ENCODE measurements at places on chromosomes 7 and 10.

DNA sequence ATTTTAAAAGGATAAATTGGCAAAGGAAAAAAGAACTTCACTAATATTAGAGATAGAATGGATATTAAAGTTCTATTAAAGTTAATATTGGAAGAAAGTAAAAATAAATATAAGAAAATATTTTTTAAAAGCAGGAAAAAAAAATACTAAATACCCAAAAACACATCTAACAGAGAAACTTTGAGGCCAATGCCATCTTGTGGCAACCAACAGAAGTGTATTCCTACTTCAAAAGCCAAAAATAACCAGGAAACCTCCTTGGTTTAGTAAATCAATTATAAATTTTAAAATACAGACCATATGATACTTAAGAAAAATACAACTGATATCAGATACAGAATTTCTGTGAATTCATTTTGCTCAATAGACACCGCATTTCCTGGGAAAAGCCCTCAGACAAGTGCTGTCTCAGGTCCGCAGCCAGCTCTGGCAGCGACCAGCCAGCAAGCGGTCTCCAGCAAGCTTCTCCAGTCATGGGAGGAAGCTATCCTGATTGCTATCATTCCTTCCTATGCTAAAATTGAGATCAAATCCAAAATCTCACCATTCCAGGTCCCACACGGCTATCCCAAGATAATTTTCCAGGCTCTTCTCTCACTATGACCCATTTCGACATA, 65.3 kb downstream of the LMBR1 start:
- peak; percentile 48 for DNase-seq

DNA sequence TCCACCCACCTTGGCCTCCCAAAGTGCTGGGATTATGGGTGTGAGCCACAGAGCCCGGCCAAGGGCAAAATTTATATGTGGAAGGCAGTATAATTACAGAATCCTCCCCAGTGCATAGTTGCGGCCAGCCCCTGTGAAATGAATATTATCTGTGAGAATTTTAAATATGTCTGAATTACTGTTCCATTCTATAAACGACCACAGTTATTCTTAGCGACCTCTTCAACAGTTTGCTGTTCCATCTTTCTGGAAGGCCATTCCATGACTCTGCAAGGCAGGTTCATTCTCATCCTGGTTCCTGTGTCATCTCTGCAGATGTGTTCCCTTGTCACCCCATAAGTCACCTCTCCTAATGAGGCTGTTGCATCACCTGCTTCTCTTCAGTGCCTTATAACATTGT, 90.7 kb downstream of the CCDC3 start:
- DNase-seq, result no peak

DNA sequence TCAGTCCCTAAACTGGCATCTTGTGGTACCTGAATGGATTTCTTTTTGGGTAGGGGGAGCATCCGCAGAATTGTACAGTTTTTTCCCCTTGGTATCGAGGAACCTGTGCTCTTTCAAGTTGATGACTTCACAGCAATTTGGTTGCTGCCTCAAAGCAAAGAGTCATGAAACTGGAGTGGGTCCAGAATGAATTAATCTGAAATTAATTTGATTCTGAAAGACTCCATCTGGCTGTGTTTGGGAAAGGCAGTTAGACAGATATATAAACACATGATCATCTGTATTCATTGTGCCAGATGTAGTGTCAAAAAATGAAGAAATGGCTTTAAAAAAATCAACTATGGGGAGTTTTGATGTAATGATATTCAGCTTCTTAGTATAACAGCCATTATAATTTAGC, 136.1 kb downstream of the CELF2 start:
- no peak for DNase-seq

DNA sequence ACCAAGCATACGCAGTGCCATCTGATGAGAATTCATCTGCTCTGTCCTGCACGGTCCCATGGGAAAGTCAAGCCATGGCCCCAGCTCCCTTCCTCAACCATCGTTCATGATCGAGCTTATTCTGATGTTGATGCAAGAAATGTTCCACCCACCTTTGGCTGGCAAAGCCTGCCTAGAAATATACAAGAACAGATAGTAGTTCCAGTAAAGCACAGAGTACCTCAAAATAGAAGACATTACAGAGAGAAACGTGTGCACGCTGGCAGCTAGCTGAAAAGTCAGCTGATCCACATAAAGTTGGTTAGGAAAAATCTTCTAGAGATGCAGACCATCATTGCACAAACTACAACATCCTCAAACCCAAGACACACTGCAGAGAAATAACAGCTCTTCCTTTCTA, 127.0 kb downstream of the PTPRN2 start:
- no peak for DNase-seq

DNA sequence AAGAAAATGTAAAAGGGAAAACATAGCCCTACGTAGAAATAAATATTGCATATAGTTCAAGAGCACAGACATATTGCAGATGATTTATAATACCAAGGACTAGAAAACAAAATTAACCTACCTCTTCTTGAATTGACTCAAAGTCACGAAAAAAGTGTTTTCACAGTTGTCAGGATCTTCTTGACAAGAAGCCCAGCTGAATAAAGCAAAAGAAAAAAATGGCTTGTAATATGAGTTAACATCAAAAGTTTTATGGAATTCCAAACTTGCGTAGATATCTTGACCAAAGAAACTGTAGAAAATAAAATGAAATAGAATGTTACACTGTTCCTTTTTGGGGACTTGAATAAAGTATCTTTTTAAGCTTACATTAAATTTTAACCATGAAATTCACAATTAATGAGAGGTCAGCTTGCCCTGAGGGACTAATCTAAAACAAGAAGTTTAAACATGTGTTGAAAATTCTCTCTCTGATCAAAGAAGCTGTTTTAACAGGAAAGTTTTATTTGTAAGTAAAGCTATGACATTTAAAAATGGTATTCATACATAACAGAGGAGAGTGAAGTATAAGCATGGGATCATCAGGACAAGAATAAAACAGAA, 133.1 kb upstream of the SEMA3C start:
- no peak for DNase-seq

DNA sequence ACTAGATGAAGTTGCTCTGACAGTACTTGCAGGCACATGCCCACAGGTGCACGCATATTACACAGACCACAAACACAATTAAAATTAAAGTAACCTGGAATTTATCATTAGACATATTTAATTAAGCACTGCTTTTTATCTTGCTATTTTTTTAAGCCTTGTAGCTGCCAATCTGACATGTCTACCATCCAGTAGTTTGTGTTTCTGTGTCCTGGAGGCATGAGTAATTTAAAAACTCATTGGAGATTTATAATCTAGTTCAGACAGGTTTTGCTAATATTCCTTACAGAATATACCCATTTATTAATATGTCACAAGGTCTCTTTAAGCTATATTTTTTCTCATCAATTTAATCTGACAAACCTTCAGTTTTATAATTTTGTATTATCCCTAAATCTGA, 445.0 kb upstream of the KLF6 start:
- no peak for DNase-seq

DNA sequence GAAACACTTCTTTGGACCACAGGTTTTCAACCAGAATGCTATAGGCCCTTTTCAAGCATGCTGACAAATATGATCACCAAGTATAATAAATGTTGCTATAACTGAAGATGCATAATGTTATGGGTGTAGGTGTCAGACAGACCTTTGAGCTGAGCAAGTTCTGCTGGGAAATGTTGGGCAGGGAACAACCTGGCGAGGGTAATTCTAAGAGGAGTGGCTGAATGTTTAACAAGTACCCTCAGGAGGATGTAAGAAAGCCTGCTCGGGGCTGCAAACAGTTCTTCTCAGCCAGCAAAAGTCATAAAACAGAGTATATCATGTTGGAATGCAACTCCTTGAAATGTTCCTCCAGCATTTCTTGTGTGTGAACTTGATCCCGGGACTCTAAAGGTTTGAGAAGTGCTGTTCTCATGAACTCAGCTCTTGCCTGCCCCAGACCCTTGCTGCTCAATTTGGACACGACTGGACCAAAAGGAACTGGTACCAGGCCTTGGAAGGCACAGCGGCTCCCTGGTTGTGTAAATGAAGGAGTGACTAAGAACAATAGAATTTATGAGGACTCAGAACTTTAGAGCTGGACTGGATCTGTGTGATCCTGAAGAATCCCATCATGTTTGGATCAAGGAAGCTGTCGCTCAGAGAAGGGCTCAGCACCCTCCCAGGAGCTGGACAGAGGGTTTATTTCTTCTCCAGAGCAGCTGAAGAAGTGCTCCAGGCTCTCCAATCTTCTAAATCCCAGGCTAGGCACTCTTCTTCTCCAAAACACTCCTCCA, 143.2 kb upstream of the ANK3 start:
- no peak for DNase-seq

- no peak for DNase-seq
These were observed 32.1 kb upstream of the NANOS1 start for GRCh38 chr10:118997379-118997778.

DNA sequence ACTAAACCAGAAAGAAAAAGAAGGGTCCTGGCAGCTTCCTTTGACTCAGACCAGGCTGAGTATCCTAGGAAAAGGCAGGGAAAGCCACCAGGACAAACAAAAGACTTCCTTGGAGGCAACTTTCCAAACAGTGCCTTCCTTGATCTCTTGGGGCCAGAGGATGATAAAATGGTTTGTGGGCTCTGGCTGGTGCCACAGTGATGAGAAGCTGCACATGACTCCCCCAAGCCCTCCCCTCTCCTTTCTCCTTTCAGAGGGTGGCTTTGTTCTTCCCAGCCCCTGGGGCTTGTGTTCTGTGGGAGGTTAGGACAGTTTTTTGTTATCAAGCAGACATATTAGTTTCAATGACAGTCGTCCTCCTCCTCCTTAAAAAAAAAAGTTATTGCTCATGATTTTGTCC, 183.2 kb downstream of the SEM1 start:
- no peak for DNase-seq

DNA sequence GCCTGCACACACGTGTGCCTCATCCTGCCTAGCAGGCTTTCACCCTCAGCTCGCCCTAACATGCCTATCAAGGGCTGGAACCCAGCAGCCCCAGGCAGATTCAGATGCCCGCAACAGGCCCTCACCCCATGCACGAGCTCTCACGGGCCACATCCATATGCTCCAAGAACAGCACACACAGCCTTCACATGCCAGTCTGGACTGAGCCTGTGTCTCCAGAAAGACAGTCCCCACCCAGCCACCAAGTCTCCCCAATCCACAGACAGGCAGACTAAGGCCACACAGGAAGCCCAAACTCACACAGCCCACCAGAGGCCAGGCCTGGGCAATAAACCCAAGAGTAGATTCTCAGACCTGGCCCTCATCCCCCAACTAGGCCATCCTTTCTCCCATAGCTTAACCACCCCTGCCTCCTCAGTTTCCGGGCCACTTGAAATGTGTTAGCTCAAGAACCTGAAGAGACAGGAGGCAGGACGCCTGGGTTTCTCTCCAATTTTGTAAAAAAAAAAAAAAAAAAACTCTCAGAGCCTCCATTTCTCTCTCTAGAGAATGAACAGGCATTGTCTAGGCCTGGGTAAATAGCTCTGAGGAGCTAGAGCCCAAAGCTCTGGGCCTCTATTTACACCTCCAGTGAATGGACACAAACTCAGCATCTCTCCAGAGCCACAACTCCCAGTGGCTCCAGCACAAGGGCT, 6.8 kb downstream of the LDB1 start:
- no peak for DNase-seq

- no peak for DNase-seq
These were observed 19.4 kb upstream of the AHR start for GRCh38 chr7:17279061-17279460.

DNA sequence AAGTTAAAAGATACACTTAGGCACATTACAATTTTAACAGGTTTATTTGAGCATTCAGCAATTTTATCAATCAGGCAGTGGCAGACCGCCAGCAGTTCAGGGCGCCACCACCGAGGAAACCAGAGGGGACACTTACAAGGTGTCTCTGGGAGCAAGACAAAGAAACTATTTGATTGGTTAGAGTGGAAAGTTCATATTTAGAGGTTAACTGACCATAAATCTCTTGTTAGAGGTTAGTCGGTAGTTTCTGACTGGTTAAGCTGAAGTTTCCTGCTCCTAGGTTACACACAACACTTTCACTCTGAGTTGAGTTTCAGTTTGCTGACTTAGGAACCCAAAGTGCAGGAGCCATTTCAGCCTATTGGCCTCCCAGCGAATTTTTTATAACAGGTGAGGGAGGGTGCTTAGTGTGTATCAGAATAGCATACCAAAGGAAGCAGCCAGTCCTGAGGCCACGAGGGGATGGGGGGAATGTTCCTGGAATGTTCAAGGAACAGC, 10.8 kb upstream of the PVRIG start:
- no peak for DNase-seq

GRCh38 chr10:63878428-63878827, 357.2 kb downstream of the REEP3 start:
- DNase-seq, result no peak

- DNase-seq, result no peak
These were observed 53.3 kb downstream of the GALNT11 start for GRCh38 chr7:152078786-152079185.

- DNase-seq, result no peak
These were observed 95.3 kb downstream of the SEM1 start for GRCh38 chr7:96614154-96614867.

- no peak for DNase-seq
These were observed 561.5 kb downstream of the DNAJB9 start for GRCh38 chr7:109131141-109131540.

DNA sequence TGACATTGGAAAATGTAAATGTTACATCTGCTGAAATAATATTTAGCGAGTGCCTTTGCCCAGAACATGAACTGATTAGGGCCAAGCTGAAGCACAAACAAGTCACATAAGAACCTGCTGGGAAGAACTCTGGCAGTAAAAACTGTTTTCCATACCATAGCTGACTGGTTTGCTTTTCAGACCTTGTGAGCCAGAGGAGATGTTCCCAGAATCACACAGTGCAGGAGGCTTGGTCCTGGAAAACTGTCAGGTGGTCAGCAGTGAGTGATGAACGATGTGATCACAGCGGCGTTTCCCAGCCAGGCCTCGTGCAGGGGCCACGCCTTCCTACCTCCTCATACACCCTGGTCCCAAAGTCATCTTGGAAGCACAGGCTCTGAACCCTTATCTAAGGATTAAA, 164.2 kb upstream of the EEPD1 start:
- DNase-seq, result no peak

GRCh38 chr10:5968681-5969453, 8.5 kb downstream of the IL15RA start:
- DNase-seq, result no peak

- peak; percentile 55 for DNase-seq
These were observed 54.4 kb upstream of the FAM133B start for GRCh38 chr7:92644406-92645113.

GRCh38 chr10:74096777-74097176, 53.9 kb downstream of the AP3M1 start:
- DNase-seq, result no peak

DNA sequence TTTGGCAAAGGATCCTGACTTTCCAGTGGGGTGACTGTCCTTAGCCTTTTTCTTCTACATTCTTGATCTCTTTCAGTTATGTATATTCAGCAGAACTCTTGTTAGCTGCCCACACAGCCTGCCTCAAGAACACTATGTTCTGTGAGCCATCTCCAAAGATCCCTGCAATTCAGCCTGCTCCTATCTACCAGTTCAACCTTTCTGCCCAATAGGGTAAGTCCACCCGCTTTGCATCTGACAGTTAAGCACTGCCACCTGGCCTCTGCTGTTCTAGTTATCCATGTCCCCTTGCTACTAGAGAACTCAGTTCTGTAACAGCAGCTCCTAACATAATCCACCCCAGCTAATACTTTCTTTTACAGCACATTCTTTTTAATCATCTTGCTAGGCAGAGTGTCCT, 13.5 kb downstream of the OR9A2 start:
- peak; percentile 53 for DNase-seq

GRCh38 chr7:39644170-39644569, 20.8 kb downstream of the RALA start:
- DNase-seq, result peak; percentile 67

All from cardiac fibroblast (primary cell).